Osteoblast (primary cell): ENCODE measurements at places on chromosomes 4 and X.

DNA sequence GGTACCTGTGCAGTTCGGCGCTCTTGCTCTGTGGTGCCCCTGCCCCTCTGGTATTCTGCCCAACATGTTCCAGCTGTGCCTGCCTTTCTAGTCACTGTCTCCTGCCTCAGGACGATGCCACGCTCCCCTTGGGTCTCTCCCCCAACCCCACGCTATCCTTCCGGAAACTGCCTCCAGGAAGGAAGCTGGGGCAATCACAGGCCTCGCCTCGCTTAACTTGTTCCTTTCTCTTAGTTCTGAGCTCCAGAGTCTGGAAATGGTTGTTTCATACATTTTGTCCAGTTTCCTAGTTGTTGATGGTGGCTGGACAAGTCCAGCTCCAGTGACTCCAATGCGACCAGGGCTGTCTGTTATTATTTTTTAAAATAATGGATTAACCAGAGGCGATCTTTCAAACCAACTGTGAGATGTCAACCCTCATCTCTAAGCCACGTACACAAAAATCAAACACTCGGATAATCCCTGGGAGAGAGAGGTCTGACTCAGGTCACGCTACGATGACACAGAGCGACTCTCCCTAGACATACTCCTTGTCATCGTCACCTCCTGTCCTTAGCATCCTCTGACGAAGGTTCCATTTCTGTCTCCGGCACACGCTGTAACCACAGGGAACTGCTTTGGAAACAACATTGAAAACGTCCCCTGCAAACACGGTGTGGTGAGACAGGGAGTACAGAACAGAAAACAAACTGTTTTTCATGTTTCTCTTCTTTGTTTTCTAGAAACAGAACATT is 62.5 kb downstream of the ABLIM2 start:
- H3K27me3 ChIP-seq = peaks cover 4% of the 10 kb centered on the region
- no peak for DNase-seq
- H3K27ac ChIP-seq = no peak overlapping the region

GRCh38 chrX:38824176-38824575 is 22.9 kb downstream of the MID1IP1 start:
- H3K27ac ChIP-seq = no peak overlapping the region
- no peak for DNase-seq
- H3K4me1 ChIP-seq = no peaks in the 10 kb centered on the region

- H3K36me3 ChIP-seq = no peaks in the 10 kb centered on the region
- no peaks in the 10 kb centered on the region for H3K4me1 ChIP-seq
- no peak overlapping the region for H3K4me3 ChIP-seq
- H3K27me3 ChIP-seq = no peaks in the 10 kb centered on the region
- H3K27ac ChIP-seq = no peak overlapping the region
Observed at GRCh38 chrX:129433945-129434344, 89.3 kb downstream of the SMARCA1 start.

DNA sequence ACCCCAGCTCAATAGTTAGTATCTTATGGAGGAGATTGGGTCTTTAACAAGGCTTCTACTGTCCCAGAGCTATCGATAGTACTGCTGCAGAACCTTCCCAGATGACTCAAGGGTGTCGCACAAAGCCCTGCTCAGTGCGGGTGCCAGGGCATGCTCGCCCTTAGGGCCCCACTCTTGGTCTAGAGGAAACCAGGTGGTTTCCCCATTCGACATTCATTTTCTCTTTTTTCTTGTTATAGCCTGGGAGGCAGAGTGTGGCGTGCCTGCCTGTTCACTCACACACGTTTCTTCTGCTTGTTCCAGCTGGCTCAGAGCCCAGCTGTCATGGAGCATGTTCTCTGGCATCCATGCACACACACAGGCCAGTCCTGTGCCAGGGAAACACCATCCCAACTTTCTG is 144.5 kb downstream of the SMIM20 start:
- DNase-seq = no peak
- no peaks in the 10 kb centered on the region for H3K36me3 ChIP-seq
- no peaks in the 10 kb centered on the region for H3K27me3 ChIP-seq

- peaks cover 20% of the 10 kb centered on the region for H3K4me1 ChIP-seq
- H3K4me3 ChIP-seq = no peak overlapping the region
- H3K27ac ChIP-seq = no peak overlapping the region
Observed at GRCh38 chr4:3303565-3303824, 10.7 kb downstream of the RGS12 start.

- DNase-seq = no peak
- H3K27ac ChIP-seq = no peak overlapping the region
- no peak overlapping the region for H3K4me3 ChIP-seq
- H3K4me1 ChIP-seq = no peaks in the 10 kb centered on the region
Observed at GRCh38 chrX:109393859-109394258, 88.0 kb downstream of the GUCY2F start.

- DNase-seq = peak; percentile 73
- H3K4me3 ChIP-seq = no peak overlapping the region
- H3K27ac ChIP-seq = peak overlapping the region; percentile 2
- H3K27me3 ChIP-seq = no peaks in the 10 kb centered on the region
Observed at GRCh38 chr4:176939445-176939844, 146.7 kb upstream of the VEGFC start.

DNA sequence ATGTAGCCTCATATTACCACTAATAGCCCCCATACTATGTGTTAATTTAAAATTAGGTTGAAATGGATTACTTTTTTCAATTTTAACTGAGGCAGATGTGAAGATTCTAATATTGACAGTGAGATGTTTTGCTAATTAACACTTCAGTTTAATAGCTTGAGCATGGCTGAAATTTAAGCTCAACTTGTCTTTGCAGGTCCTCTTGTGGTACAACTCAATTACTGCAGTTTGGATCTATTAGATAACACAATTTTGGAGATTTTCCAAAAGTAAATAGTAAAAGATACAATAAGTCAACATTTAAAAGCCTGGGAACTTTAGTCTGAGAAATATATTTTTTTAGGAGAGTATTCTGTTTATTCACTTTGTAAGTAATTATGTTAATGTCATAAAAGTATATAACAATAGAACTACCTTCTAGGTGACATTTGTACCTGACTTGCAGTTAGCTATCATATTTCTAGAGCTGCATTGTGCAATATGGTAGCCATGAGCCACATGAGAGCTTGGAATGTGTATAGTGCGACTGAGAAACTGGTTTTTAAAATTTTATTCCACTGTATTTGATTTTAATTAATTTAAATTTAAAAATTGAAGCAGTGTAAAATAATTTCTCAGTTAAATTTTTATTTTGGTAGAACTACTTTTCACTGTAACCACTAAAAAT is 73.1 kb upstream of the FMR1 start:
- H3K4me3 ChIP-seq = no peak overlapping the region
- DNase-seq = no peak
- H3K27ac ChIP-seq = no peak overlapping the region
- H3K4me1 ChIP-seq = no peaks in the 10 kb centered on the region
- H3K36me3 ChIP-seq = no peaks in the 10 kb centered on the region

GRCh38 chrX:148695255-148695654 is 194.8 kb downstream of the AFF2 start:
- H3K27ac ChIP-seq = no peak overlapping the region
- H3K4me1 ChIP-seq = no peaks in the 10 kb centered on the region
- H3K36me3 ChIP-seq = no peaks in the 10 kb centered on the region
- no peak overlapping the region for H3K4me3 ChIP-seq

DNA sequence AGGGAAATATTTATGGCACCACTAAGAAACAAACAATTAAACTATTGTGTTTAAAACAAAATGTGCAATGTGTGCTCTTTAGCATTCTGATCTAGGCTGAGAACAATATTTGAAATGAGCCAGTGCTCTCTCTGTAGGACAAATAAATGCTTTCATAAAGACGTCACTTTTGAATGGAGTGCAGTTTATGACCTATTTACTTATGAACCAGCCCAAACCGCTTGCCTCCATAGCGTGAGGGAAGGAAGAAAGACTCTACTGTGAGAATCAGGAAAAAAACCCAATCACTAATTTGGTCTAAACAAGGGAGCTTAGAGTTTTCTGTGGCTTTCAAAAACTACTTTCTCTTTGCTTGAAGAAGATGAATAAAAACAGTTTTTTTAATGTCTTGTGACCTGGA is 39.4 kb downstream of the SAT1 start:
- no peak for DNase-seq
- no peaks in the 10 kb centered on the region for H3K36me3 ChIP-seq
- H3K4me3 ChIP-seq = no peak overlapping the region
- peak overlapping the region; percentile 53 for H3K27ac ChIP-seq

DNA sequence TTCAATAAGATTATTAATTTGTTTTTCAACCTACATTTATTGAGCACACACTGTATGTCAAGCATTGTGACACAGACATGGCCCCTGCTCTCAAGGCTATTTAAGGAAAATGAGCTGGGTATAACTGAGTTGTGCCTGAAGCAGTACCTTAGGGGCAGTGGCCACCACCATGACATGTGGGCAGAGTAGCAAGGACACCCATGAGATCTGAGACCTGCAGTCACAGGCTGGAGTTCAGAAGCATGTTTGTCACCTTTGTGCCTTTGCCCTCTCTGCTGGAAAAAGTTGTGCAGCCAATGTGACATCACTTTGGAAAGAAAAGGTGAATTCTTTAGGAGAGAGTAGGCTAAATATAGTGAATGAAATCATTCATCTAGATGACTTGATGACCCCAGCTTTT is 501.3 kb downstream of the BCOR start:
- DNase-seq = no peak
- H3K36me3 ChIP-seq = no peaks in the 10 kb centered on the region
- H3K27ac ChIP-seq = no peak overlapping the region
- H3K4me3 ChIP-seq = no peak overlapping the region
- H3K4me1 ChIP-seq = no peaks in the 10 kb centered on the region

- DNase-seq = no peak
- H3K27ac ChIP-seq = no peak overlapping the region
- no peaks in the 10 kb centered on the region for H3K4me1 ChIP-seq
Observed at GRCh38 chrX:3728454-3728853, 15.0 kb upstream of the PRKX start.

DNA sequence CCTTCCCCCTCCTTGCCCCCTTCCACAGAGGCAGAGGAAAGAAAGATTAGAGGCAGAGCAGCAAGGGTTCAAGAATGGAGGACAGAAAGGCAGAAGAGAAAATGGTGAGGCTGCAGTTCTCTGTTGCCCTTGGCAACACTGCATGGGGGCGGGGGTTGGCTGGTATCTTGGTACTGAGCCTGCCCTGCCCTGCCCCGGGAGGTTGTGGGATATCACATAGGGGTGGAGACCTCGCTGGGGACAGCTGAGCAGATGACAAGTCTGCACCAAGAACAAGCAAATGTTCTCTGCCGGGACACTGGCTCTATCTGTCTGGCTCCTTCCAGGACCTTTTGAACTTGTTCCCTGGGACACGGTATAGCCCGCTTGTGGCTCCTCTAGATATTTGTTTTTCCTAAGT is 39.8 kb downstream of the NHS start:
- no peaks in the 10 kb centered on the region for H3K27me3 ChIP-seq
- H3K27ac ChIP-seq = peak overlapping the region; percentile 16
- H3K36me3 ChIP-seq = no peaks in the 10 kb centered on the region
- H3K4me1 ChIP-seq = peaks cover 48% of the 10 kb centered on the region
- no peak for DNase-seq

DNA sequence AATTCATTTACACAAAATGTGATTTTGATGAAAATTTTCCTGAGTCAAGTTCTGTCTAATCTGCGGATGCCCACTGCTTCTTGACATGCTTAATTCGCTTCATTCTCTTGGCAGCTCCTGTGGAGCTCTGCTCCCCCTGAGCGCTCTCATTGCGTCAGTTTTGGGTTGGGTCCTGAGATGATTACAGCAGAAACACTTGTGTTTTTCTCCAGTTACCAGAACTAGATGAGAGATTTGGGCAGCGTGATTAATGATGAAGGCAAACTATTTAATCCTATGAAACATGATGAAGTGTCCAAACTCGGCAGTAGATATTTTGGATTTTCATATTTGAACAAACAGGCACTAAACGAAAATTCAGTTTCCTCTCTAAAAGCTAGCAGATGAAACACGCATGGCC is 4.2 kb upstream of the CXCL1 start:
- peaks cover 19% of the 10 kb centered on the region for H3K4me1 ChIP-seq
- H3K27ac ChIP-seq = no peak overlapping the region
- H3K4me3 ChIP-seq = no peak overlapping the region
- H3K27me3 ChIP-seq = no peaks in the 10 kb centered on the region

- peaks cover 2% of the 10 kb centered on the region for H3K36me3 ChIP-seq
- peaks cover 23% of the 10 kb centered on the region for H3K4me1 ChIP-seq
- H3K4me3 ChIP-seq = no peak overlapping the region
- H3K27me3 ChIP-seq = no peaks in the 10 kb centered on the region
- no peak for DNase-seq
- H3K27ac ChIP-seq = no peak overlapping the region
Observed at GRCh38 chr4:147864607-147865006, 132.7 kb downstream of the ARHGAP10 start.

DNA sequence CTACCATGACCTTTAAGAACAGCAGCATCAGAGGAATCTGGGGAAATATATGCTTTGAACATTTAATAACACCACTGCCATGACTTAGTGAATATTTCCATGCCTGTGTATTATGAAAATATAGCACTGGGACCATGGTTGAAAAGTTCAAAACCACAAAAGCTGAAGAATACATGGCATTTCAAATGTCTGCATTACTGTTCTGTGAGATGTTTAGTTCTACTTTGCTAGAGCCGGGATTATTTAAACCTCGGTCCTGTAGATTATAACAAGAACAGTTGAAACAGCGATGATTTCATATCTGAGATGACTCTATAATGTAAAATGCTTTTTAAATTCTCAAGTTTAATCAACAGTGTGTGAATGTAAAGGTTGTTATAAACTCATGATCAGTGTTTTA is 126.7 kb upstream of the AGA start:
- H3K27me3 ChIP-seq = no peaks in the 10 kb centered on the region
- peaks cover 9% of the 10 kb centered on the region for H3K4me1 ChIP-seq
- H3K4me3 ChIP-seq = no peak overlapping the region
- H3K36me3 ChIP-seq = no peaks in the 10 kb centered on the region

DNA sequence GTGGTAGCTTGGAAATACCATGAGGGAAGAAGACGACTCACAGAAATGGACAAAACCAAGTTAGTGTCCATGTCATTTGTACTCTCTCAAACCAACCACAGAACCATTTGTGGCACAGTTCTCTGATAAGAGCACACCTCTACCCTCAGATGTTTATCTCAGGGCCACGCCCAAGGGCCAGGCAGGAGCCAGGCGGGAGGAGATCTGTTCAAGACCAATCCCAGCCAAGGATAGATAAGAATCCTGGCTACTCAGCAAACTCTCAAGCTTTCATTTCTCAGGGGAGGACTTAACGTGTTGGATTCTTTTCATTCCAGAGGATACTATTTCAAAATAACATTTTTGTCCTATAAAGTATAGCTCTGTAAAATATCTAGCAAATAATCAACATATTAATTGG is 95.0 kb downstream of the NYX start:
- H3K36me3 ChIP-seq = no peaks in the 10 kb centered on the region
- peak overlapping the region; percentile 64 for H3K27ac ChIP-seq
- DNase-seq = no peak
- no peak overlapping the region for H3K4me3 ChIP-seq
- peaks cover 7% of the 10 kb centered on the region for H3K27me3 ChIP-seq

DNA sequence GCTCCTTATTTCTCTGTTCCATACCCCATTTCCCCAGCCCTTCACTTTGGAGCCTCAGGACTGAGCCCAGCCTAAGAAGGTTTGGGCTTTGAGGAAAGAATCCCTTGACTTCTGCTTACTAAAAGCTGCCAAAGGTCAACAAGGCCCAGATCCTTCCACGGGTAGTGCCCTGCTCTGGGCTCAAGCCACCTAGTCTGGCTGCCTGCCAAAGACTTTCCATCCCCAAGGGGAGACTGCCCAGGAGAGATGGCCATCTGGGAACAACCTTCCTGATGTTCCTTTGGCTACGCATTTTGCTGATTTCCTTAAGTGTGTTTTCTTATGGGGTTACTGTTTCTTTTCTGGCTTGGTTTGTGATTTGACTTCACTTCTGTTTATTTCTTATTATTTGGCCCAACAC is 49.8 kb upstream of the NDP start:
- H3K36me3 ChIP-seq = no peaks in the 10 kb centered on the region
- no peaks in the 10 kb centered on the region for H3K4me1 ChIP-seq
- H3K27me3 ChIP-seq = peaks cover 3% of the 10 kb centered on the region
- DNase-seq = no peak
